Activated CD8-positive, alpha-beta memory T cell treated with anti-CD3 and anti-CD28 coated beads for 1 hour (primary cell): ENCODE measurements at places on chromosomes 3 and 15.

DNA sequence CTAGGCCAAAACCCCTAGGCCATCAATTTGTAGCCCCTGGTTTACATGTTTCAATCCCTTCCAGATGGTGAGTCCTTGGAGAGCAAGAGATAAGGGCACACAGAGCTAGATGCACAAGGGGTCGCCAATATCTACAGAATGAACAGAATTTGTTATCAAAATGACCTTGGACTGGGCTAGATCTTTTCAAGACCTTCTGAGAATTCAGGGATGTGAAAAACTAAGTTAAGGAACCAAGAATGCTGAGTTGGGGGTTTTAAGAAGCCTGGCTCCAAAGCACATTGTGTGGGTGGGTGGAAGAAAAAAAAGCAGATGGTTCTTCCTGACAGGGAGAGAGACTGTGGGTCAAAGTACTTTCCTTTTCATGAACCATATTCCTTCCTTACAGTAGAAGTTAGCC, 10.2 kb downstream of the CDCP1 start:
- no peak for DNase-seq

GRCh38 chr3:45057557-45057956, 31.5 kb downstream of the CLEC3B start:
- DNase-seq: no peak

DNA sequence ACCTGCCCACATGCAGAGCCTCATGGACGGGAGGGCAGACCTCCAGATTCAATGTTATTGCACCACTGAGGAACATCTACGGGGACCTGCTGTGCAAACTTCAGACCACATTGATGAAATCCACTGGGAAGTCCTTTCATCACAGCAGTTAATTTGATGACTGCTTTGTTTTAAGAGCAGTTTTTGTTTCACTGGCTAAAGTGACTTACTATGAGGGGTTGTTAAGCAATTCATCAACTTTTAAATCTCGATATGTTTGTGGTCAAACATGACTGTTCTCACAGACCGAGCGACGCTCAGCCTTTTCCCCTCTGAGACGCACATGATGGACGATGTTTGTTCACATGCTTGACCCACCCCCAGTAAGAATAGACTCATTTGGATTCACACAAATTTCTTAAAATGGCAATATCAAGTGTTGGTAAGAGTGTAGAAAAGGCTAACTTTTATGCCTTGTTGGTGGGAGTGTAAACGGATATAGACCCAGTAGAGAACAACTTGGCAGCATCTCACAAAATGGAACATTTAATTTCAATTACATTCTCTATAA, 35.9 kb upstream of the IREB2 start:
- no peak for DNase-seq

DNA sequence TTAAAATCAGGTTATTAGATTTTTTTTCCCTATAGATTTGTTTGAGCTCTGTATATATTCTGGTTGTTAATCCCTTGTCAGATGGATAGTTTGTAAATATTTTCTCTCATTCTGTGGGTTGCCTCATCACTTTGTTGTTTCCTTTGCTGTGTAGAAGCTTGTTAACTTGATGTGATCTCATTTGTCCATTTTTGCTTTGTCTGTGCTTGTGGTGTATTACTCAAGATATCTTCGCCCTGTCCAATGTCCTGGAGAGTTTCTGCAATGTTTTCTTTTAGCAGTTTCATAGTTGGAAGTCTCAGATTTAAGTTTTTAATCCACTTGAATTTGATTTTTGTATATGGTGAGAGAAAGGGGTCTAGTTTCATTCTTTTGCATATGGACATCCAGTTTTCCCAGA, 699.1 kb downstream of the NAALADL2 start:
- no peak for DNase-seq

- peak; percentile 46 for DNase-seq
These were observed 150.2 kb downstream of the DNAJB8 start for GRCh38 chr3:128316481-128316891.

GRCh38 chr15:22902981-22903380, 64.5 kb downstream of the NIPA2 start:
- DNase-seq: no peak

DNA sequence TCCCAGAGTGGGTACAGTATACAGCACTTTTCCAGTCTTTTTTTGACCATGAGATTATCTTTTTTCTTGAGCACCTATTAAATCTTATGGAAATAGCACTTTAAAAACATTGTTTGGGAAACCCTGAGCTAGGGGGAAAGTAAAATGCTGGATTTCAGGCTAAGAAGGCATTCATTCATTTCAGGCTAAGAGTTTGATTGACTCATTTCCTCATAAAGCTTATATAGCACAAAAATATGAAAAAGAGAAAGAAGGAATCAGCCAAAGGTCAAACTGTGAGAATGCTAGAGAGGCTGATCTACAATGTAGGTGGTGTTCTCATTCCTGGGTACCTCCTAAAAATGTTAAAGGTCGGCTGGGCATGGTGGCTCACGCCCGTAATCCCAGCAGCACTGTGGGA, 10.5 kb downstream of the TTC23 start:
- no peak for DNase-seq

DNA sequence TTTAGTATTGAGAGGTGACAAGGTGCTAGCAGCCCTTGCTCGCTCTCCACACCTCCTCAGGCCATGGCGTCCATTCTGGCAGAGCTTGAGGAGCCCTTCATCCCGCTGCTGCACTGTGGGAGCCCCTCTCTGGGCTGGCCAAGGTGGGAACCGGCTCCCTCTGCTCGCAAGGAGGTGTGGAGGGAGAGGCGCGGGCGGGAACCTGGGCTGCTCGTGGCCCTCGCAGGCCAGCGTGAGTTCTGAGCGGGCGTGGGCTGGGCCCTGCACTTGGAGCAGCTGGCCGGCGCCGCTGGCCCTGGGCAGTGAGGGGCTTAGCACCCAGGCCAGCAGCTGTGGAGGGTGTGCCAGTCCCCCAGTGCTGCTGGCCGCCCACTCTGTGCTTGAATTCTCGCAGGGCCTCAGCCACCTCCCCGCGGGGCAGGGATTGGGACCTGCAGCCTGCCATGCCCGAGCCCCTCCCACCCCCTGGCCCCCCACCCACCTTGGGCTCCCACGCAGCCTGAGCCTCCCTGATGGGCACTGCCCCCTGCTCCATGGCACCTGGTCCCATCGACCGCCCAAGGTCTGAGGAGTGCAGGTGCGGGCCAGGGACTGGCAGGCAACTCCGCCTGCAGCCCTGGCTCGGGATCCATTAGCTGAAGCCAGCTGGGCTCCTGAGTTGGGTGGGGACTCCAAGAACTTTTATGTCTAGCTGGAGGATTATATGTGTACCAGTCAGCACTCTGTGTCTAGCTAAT, 785.2 kb downstream of the DIPK2A start:
- no peak for DNase-seq
